ENCODE measurements at places on chromosomes 12 and 14.

DNA sequence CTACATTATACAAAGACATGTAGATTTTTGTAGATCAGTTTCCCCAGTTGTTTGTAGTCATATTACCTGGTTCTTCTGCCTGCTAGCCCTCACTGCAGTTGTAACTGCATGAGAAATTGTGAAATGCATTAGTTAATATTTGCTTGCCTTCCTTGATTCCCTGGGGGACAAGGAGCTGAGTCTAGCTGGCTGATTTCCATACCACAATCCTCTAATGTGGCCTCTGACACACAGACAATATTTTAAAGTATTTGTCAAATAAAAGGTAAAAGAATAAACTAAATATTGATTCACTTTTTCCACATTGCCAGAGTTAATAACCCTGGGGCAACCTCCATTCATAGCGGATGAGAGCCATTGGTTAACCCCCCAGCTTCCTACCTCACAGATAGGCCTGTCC lies 128.8 kb upstream of the TMEM132C start:
- no peak for DNase-seq

DNA sequence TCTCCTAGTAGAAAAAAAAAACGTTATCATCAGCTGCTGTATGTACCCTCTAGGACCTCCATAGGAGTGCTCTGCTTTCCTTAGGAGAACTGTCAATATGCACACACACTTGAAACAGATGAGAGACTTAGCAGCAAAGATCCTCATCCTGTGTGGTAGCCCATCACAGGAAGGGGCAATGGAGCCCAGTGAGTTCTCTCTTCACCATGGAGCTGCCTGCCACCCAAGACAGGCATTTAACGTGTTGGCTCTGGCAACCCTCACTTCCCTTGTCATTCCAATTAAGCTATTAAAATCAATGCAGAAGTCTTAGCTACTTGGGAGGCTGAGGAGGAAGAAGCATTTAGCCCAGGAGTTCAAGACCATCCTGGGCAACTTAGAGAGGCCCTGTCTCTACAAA lies 64.8 kb upstream of the PLEKHA5 start:
- no peak for DNase-seq

GRCh38 chr12:10503460-10503859 lies 2.2 kb upstream of the EIF2S3B start:
- no peak for DNase-seq

- DNase-seq: no peak
These were observed 18.5 kb upstream of the DHRS7 start for GRCh38 chr14:60183741-60184140.

- no peak for DNase-seq
These were observed 99.4 kb downstream of the EPS8 start for GRCh38 chr12:15689751-15690191.

- no peak for DNase-seq
These were observed 806.3 kb downstream of the DIO2 start for GRCh38 chr14:79404874-79405511.

- no peak for DNase-seq
These were observed 50.8 kb upstream of the CDKL1 start for GRCh38 chr14:50447461-50447860.

- DNase-seq: no peak
These were observed 435.8 kb downstream of the NRXN3 start for GRCh38 chr14:78605897-78606500.
